SJSA1 (cell line): ENCODE measurements at places on chromosomes 2 and 18. TPM values are rescaled to one million over a fixed set of nuclear protein-coding genes. Genes with fewer than 3 reads are reported as not detected.

SETBP1 gene
- total RNA-seq: 9.9 and 12.6 TPM in 2 replicates

VAMP5 gene
- 37.0 and 47.5 TPM in 2 replicates for total RNA-seq

TSPYL6 gene
- not detected in 2 replicates for total RNA-seq

UGT1A10 gene
- total RNA-seq: not detected in 2 replicates

CEP68 gene
- 5.1 and 6.3 TPM in 2 replicates for total RNA-seq

CCDC74B gene
- 0.34 and 7.2 TPM in 2 replicates for total RNA-seq

GRCh38 chr2:119674711-119675500 is 4.1 kb upstream of the TMEM177 start:
- H3K27ac ChIP-seq: no peak overlapping the region
- peaks cover 5% of the 10 kb centered on the region for H3K4me1 ChIP-seq
- H3K27me3 ChIP-seq: no peaks in the 10 kb centered on the region
- H3K4me3 ChIP-seq: no peak overlapping the region

DNA sequence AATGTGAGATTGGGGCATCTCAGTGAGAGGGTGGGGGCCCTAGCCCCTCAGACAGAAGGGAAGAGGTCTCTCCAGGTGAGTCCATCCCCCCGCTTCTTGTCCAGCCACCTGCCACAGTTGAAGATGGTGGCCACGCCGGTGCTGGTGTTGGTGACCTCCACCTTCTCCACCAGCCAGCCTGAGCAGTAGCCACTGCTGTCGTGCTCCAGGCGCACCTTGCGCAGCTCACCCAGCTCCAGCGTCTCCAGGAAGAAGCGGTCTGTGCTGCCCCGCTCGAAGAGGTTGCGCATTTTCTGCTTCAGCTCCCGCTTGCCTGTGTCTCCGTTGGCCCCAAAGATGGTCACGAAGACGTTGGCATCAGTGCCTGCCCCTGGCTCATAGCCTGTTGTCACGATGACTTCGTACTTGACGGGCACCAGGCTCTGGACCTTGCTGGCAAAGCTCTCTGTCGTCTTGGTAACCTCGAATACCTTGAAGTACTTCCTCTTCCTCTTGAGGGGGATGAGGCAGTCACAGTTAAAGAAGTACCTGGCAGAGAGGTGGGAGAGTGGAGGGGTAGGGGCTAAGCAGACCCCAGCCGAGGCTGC is 179.5 kb downstream of the LOXHD1 start:
- DNase-seq: no peak
- no peaks in the 10 kb centered on the region for H3K27me3 ChIP-seq
- H3K36me3 ChIP-seq: no peaks in the 10 kb centered on the region
- H3K4me3 ChIP-seq: no peak overlapping the region

GRCh38 chr18:69002233-69002632 is 204.4 kb downstream of the CCDC102B start:
- no peaks in the 10 kb centered on the region for H3K36me3 ChIP-seq
- H3K27me3 ChIP-seq: no peaks in the 10 kb centered on the region
- H3K4me1 ChIP-seq: no peaks in the 10 kb centered on the region
- DNase-seq: no peak
- H3K4me3 ChIP-seq: no peak overlapping the region
- no peak overlapping the region for H3K27ac ChIP-seq

- no peaks in the 10 kb centered on the region for H3K36me3 ChIP-seq
- no peak overlapping the region for H3K27ac ChIP-seq
- H3K27me3 ChIP-seq: no peaks in the 10 kb centered on the region
These were observed 144.1 kb upstream of the SETBP1 start for GRCh38 chr18:44536619-44537018.

- no peaks in the 10 kb centered on the region for H3K27me3 ChIP-seq
- H3K4me3 ChIP-seq: no peak overlapping the region
- H3K27ac ChIP-seq: no peak overlapping the region
- H3K4me1 ChIP-seq: peaks cover 8% of the 10 kb centered on the region
- DNase-seq: no peak
- peaks cover 58% of the 10 kb centered on the region for H3K36me3 ChIP-seq
These were observed 67.5 kb upstream of the AMMECR1L start for GRCh38 chr2:127953128-127953718.

- no peak overlapping the region for H3K27ac ChIP-seq
- H3K27me3 ChIP-seq: no peaks in the 10 kb centered on the region
- H3K4me3 ChIP-seq: no peak overlapping the region
- DNase-seq: no peak
- no peaks in the 10 kb centered on the region for H3K36me3 ChIP-seq
These were observed 145.1 kb upstream of the PID1 start for GRCh38 chr2:229416116-229416694.

- H3K27ac ChIP-seq: no peak overlapping the region
- no peaks in the 10 kb centered on the region for H3K27me3 ChIP-seq
- DNase-seq: no peak
- no peaks in the 10 kb centered on the region for H3K36me3 ChIP-seq
These were observed 454.1 kb upstream of the SALL3 start for GRCh38 chr18:78525366-78526111.

DNA sequence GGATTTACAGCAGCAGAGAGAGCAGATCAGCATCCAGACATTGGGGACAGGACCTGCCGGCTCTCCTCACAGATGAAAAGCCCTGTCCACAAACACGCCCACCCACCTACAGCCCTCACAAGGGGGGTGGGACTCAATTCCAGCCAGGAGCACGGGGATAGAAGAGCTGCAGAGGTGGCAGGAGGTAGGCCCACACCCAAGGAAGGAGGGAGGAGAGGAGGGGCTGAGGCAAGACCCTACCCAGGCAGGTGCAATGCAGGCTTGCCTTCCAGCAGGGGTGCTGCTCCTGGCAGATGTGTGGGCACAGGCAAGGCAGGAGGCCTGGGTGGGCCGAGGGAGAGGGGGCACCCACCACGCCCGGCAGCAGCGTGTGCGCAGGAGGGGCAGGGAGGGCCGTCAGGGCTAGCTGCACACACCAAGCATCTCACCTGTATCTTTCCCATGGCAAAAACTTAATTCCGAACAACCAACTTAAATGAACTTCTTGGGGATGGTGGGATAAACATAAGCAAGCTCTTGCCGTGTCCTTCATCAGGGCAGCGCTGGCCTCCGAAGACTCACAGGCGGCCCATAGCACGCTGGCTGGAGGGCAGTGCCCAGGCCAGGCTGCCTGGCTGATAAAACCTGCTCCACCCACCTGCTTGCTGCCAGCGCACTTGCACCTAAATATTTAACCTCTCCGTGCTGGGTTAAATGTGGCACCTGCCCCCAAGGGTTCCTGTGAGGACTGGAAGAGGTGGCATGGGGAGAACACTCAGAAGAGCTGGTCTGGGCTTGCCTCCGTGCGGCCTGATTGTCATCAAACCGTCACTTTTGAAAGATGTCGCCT is 219.5 kb downstream of the HDAC4 start:
- H3K27ac ChIP-seq: no peak overlapping the region
- H3K4me1 ChIP-seq: no peaks in the 10 kb centered on the region
- H3K4me3 ChIP-seq: no peak overlapping the region
- no peaks in the 10 kb centered on the region for H3K27me3 ChIP-seq

GRCh38 chr2:102660070-102660469 is 40.7 kb downstream of the SLC9A2 start:
- no peak overlapping the region for H3K27ac ChIP-seq
- H3K36me3 ChIP-seq: no peaks in the 10 kb centered on the region
- no peak for DNase-seq

DNA sequence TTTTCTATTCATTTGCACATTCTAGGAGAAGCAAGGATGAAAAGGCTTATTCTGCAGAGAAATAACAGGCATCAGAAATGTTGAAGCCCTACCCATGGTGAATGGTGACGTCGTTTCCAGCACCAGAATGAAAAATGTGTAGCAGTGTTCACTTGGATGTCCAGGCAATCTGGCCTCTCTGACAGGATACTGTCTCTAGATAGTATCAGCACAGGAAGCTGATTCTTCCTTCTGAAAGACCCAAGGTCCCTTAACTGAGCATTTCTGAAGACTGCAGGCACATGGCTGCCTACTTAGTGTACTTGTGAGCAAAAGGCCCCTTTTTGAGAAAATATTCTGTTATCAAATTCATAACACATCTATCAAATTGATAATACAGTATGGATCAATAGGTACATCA is 234.1 kb downstream of the XIRP2 start:
- H3K27ac ChIP-seq: no peak overlapping the region
- H3K27me3 ChIP-seq: no peaks in the 10 kb centered on the region
- DNase-seq: no peak
- H3K4me1 ChIP-seq: no peaks in the 10 kb centered on the region

DNA sequence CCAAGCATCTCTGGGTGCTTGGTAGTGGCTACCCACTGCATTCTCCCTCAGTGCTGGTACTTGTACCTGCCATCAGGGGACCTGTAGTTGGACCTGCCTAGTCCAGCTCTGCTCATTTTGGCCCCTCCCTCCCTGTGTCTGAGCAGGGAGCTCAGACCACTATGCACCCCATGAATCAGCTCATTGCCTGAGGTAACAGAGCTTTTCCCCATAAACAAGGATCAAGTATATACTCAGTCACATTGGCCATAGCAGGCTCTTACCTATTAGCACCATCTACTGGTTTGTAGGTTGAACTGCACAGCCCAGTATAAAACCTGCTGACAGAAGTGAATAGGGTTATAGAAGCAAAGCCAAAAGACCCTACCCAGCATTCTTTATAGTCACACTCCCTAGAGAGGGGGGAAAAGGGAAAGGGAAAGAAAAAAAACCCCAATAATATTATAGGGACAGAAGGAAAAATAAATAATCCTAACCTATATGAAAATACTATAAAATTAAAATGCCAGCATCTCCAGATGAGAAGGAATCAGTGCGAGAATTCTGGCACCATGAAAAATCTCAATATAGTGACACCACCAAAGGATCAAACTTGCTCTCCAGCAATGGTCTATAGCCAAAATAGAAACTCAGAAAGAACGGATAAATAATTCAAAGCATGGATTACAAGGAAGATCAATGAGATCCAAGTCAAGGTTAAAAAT is 6.9 kb upstream of the FLACC1 start:
- H3K27me3 ChIP-seq: no peaks in the 10 kb centered on the region
- H3K27ac ChIP-seq: no peak overlapping the region
- peaks cover 6% of the 10 kb centered on the region; the same call in 1 of the 2 replicates for H3K4me1 ChIP-seq
- DNase-seq: no peak

DNA sequence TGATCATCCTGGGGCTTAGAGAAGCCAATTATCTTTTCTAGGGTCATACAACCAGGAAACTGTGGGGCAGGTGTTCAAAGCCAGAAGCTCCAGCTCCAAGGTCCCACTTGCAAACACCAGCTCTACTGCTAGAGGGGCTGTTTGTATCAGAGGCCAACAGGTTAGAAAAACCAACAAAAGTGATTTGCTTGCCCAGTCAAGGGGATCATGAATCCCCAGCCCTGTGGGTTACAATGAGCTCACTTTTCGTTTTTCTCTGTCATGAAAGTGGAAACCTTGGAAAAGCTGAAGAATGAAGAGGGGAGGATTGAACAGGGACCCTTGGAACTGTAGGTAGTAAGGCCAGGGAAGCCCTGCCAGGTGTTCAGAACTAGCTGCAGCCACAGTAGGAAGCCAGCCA is 119.2 kb downstream of the SPP2 start:
- DNase-seq: no peak
- H3K36me3 ChIP-seq: no peaks in the 10 kb centered on the region
- no peak overlapping the region for H3K4me3 ChIP-seq
- H3K4me1 ChIP-seq: peaks cover 40% of the 10 kb centered on the region
- H3K27ac ChIP-seq: peak overlapping the region; percentile 28; the same call in 1 of the 2 replicates
- no peaks in the 10 kb centered on the region for H3K27me3 ChIP-seq

DNA sequence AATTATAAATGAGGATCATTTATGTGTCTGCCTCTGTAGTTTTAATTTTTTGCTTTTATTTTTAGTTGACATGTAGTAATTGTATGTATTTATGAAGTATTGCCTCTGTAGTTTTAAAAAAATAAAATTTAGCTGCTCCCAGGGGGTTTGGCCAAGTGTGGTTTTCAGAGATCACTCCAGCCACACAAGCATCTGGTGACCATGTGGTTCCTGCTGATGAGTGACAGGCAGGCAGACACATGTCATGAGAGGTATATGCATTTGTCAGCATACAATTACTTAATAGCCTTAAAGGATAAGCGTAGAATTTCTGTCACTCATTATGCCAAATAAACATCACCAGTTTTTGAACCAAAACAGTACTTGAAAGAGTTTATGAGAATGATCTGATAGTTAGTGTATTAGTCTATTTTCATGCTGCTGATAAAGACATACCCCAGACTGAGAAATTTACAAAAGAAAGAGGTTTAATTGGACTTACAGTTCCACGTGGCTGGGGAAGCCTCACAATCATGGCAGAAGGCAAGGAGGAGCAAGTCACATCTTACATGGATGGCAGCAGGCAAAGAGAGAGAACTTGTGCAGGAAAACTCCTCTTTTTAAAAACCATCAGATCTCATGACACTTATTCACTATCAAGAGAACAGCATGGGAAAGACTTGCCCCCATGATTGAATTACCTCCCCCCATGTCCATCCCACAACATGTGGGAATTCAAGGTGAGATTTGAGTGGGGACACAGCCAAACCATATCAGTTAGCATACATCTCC is 29.6 kb downstream of the MREG start:
- DNase-seq: no peak
- no peak overlapping the region for H3K27ac ChIP-seq
- H3K36me3 ChIP-seq: no peaks in the 10 kb centered on the region
- H3K4me3 ChIP-seq: no peak overlapping the region
- no peaks in the 10 kb centered on the region for H3K4me1 ChIP-seq

DNA sequence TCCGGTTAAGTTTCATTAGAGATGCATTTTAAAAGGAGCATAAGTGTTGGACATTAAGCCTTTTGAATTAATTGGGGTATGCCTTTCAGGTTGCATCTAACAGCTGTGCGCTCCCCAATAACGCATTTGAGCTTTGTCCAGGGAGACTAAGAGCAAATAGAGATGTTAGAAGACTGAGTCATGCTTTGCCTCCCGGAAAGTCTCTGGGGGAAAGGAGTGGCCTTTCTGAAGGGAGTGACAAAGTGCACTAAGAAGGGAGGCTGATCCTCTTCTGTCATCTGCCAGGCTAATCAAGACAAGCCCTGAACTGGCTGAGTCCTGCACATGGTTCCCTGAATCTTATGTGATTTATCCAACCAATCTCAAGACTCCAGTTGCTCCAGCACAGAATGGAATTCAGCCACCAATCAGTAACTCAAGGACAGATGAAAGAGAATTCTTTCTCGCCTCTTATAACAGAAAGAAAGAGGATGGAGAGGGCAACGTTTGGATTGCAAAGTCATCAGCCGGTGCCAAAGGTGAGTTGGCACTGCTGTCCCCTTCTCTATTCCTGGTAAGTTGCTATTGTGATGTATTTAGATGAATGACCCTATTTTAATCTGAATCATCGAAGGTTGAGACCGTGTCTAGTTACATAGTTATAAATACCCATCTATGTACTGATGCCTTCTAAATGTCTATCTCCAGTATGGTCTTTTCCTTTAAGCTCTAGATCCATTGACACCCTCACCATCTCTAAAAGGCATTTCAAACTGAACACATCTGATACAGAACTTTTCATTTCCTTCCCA is 12.1 kb downstream of the TTL start:
- no peak overlapping the region for H3K27ac ChIP-seq
- peak; percentile 31 for DNase-seq
- H3K36me3 ChIP-seq: peaks cover 18% of the 10 kb centered on the region
- H3K4me1 ChIP-seq: peaks cover 10% of the 10 kb centered on the region
- H3K27me3 ChIP-seq: no peaks in the 10 kb centered on the region

DNA sequence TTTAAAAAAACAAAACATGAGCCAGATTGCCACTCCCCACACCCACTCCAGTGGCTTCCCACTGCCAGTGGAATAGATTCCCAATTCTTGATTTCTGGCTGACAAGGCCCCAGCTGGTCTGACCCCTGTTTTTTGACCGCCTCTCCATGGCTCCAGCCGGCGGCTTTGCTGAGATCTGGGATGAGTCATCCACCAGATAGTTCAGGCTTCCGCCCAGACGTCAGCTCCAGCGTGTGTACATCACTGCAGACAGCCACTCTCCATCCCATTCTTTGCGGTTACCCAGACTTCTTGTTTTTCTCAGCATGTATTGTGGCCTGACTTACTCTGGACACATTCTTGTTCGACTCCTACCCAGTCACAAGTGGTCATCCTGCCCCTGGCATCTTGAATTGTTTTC is 227.9 kb downstream of the GBX2 start:
- H3K36me3 ChIP-seq: peaks cover 38% of the 10 kb centered on the region
- DNase-seq: peak; percentile 93
- no peak overlapping the region for H3K4me3 ChIP-seq
- H3K27ac ChIP-seq: peak overlapping the region; percentile 67
